ENCODE measurements at places on chromosomes 3 and 15.

DNA sequence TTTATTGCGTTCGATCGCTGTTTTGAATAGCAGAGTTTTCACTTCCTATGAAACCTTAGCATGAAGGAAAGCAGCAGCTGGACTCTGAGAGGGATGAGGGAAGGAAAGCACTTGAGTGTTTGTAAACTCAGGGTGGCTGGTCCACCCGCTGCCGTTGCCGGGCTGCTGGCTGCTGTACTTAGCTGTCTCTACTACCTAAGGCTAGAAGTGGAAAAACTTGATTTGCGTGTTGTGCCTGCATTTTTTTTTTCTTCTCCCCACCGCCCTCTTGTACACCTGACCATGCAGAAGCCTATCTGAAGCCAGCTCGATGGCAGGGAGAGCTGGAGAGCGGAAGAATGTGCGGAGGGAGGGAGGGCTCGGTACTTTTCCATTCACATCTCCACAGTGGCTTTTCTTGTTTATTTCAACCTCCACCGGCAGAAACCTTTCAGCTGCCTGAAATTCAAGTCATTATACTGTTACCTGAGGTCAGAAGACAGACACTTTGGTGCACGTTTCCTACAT lies 4.8 kb upstream of the BCL6 start:
- DNase-seq: no peak

DNA sequence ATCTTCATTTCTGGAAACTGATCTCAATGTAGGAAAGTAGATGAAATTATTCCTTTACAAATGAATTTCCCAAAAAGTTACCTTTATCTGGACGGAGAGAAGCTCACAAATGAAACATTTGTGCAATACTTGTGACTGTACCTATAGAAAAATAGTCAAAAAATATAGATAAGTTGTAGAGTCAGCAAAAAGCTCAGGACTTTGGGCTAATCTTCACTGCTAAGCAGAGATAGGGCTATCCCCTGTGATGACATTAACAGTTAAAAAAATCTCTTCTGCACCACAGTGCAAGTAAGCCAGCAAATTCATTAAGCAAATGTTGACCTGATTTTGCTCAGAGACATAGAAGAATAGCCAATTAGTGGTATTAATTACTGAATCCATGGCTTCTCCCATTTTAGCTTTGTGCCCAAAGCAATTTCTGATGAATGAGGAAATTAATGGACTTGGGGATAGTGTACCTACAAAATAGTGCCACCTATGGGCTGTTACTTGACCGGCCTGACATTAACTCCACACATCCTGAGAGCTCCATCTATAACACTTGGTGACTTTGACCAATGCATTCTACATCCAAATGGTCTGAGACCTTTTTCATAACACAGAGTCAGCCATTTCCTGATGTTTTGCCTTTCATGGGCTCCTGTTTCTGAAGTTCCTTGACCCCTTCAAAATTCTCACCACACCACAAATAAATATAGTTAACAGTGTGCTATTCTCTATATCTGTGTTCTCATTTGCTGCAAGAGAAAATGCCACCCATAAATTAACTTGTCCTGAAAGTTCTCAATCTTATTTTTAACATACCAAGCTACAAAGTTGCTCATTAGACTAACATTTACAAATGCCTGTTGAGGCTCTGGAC lies 105.0 kb downstream of the SSR3 start:
- DNase-seq: peak; percentile 9

GRCh38 chr3:173843060-173843459 lies 445.5 kb downstream of the NLGN1 start:
- DNase-seq: no peak

DNA sequence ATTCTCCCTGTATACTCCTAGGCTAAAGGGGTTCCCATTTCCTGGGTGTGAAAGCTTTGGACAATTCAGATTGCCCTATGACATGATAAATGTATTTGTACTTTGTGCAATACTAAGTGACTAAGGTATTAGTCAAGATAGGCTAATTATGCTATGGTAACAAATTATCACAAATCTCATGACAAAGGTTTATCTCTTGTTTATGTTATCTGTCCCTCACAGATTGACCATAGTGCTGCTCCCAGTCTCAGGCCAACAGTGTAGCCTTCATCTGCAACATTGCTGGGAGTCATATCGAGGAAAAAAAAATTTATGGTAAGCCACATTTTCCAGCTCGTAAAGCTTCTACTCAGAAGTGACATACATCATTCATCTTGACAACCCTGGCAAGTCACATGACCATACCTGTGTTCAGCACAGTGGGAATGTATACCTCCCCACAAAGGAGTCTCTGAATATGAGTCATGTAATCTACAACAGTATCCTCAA lies 346.2 kb downstream of the IGSF11 start:
- no peak for DNase-seq

DNA sequence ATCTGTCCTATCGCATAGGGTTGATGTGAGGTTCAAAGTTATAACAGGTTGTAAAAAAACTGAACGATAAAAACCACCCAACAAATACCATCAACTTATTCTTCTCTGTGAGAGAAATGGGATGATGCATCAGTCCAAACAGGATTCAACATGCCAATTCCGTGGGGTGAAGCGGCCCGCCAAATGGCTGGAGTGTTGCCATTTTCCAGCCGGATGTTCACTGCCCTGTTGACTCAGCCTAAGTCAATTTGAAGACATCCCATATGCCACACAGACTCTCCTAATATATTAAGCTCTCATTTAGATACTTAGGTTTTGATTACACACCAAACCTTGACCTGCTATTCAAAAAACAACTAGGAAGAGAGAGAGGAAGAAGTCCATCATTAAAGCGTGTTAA lies 311.1 kb downstream of the VPS13C start:
- DNase-seq: no peak

DNA sequence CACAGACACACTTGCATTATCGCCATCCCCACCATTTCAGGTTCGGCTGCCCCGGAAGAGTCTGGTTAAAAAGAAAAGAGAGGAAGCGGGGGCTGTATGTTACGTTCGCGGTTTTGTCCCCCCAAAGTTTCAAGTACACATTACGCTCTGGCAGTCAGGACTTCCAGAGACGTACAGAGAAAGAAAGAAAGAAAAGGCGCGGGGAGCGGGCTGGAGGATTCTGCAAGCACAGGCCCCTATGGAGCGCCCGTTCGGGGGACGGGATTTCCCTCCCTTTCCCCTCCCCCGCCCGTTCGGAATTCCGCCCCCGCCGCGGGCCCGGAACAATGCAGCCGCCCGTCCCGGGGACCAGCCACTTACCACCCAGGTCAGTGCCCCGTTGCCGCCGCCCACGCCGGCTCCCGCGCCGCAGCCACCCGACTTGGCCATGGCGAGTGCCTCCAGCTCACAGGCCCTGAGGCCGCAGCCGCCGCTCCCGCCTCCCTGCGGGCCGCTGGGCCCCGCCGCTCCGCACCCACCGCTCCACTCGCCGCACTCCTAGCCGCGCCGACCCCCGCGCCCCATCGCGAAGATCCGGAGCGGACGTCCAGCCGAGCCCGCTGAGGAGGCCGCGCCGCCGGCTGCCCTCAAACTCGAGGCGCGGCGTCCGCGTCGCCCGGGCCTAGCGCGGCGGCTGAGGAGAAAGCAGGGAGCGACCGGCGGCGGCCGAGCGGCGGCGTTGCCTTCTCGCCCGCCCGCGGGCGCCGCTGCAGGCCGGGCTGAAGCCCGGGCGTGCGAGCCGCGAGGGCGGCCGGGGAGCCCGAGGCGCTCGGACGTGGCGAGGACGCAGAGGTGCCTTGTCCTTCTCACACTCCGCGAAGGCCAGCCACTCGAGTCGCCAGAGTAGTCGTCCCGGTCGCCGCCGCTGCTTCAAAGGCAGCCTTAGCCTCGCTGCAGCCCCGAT lies 567 bp downstream of the TOP2B start:
- DNase-seq: peak; percentile 61

DNA sequence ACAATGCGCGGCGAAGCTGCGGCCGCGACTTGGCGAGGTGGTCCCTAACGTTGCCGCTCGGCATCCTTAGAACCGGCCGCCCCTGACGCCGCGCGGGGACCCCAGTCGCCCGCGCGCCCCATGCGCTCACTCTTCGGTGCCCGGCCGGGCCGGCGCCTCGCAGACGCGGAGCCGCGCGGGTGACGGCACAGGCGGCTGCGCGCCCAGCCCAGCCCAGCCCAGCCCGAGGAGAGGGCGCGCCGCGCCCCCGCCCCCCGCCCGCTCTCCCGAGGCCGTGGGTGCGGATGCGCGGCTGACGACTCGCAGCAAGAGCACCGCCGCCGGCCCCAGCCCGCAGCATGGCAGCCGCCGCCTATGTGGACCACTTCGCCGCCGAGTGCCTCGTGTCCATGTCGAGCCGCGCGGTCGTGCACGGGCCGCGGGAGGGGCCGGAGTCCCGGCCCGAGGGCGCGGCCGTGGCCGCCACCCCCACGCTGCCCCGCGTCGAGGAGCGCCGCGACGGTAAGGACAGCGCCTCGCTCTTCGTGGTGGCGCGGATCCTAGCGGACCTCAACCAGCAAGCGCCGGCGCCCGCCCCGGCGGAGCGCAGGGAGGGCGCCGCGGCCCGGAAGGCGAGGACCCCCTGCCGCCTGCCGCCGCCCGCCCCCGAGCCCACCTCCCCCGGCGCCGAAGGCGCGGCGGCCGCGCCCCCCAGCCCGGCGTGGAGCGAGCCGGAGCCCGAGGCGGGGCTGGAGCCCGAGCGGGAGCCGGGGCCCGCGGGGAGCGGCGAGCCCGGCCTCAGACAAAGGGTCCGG lies 437 bp downstream of the KLF13 start:
- DNase-seq: peak; percentile 82

DNA sequence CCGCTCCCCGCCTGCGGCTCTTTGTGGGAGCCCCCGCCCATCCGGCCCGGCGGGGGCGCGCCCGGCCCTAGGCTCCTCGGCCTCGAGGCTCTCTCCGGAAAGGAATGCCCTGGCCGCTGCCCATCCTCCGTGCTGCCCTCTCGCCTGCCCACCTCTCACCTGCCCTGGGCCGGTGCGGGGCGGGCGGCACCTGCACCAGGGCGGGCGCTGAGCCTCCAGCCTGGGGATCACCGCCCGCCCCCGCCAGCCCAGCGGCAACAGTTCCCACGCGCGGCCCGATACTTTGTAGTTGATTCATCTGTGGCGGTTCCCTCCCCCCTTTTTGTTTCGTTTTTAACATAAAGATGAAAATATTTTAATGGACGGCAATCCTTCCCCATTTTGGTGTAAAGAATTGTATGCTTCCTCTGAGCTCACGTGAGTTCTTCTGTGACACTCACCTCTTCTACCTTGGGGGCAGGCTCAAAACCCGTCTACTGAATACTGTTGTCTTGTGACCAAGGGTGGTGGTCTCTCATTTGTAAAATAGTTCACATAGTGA lies 1.9 kb downstream of the KLF13 start:
- peak; percentile 71 for DNase-seq

DNA sequence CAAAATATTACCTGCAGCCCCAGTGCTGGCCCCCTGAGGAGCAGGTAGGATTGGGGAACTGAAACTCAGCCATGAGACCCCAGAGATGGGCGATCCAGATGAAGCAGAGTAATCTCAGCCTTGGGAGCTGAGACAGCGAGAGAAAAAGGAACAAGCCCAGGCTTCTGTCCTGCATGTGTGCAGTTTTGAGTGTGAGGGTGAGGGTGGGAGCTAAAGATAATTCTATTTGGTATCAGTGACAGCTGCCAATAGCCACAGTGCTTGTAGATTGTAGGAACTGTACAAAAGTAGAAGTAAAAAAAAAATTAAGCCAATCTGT lies 5.9 kb downstream of the ATP8B4 start:
- no peak for DNase-seq

GRCh38 chr15:32784581-32784980 lies 66.8 kb downstream of the GREM1 start:
- no peak for DNase-seq

- no peak for DNase-seq
These were observed 8.2 kb upstream of the TMEM62 start for GRCh38 chr15:43125100-43125661.

- no peak for DNase-seq
These were observed 36.3 kb upstream of the MEIS2 start for GRCh38 chr15:37136666-37137065.

DNA sequence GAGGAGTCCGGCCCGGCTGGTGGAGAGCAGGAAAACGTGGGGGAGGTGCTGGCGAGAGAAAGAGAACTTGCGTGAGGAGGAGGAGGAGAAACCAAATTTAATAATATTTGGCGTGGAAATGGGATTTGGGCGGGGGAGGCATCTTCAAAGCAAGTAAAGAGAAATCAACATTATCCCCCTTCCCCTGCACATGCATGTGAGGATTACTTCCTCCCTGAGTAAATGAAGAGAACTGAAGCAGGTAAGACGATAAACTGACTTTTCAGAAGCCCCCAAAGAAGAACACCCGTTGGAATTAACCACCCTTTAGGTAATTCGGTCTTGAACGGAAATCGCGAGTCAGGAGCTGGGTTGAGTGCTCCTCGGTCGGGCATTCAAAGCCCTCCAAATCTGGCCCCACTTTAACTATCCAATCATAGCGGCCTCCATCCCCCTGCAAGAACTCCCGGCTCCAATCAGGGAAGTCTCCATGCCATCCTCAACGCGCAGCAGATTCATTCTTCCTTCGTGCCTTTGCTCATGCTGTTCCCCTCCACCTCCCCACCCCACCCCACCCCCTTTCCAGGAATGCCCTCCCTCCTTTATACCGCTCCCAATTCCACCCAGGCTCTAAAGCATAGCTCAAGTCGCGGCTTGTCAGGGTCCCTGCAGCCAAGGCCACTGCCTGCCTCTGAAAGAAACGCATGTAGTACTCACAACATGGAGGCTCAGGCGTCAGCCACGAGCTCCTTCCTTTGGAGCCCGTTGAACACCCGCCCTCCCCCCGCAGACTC lies 545 bp upstream of the RFX7 start:
- peak; percentile 37 for DNase-seq

GRCh38 chr3:182005701-182006100 lies 294.0 kb downstream of the SOX2 start:
- no peak for DNase-seq

DNA sequence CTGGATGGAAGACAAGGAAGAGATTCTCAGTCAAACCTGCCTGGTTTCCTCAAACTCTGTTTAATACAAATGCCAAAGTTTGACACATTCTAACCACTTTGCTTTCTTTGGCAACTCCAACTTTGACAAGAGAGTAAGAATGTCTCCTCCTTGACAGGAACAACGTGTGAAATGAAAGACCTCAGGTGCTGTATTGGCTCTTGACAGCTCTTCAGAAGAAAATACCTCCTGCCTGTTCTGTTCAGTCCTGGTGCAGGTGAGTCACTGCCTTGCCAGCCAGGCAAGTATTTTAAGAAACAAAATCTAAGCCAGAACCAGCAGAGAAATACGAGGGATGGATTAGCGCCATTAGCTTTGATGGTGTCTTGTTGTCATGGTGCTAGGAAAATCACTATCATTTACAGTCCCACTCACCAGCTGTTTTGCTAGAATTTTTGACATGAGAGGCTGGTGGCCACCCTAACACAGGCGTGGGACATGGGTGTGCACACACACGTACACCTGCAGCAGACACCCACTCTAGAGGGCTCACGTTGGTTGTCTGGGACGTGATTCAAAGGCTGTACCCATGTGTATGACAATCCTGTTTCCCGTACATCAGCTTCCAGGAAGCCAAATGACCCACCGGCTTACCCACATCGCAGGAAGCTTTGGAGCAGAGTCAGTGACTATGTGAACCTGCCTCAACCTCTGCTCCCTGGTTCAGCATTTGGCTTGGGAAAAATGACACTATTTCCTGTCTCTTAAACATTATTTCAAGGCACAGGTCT lies 60.4 kb downstream of the CCNL1 start:
- DNase-seq: no peak

All from CD4-positive, alpha-beta T cell treated with Interleukin-12 subunit alpha and Interleukin-12 subunit beta, for 1 hour (primary cell).